ENCODE measurements at places on chromosomes 16 and 17.

DNA sequence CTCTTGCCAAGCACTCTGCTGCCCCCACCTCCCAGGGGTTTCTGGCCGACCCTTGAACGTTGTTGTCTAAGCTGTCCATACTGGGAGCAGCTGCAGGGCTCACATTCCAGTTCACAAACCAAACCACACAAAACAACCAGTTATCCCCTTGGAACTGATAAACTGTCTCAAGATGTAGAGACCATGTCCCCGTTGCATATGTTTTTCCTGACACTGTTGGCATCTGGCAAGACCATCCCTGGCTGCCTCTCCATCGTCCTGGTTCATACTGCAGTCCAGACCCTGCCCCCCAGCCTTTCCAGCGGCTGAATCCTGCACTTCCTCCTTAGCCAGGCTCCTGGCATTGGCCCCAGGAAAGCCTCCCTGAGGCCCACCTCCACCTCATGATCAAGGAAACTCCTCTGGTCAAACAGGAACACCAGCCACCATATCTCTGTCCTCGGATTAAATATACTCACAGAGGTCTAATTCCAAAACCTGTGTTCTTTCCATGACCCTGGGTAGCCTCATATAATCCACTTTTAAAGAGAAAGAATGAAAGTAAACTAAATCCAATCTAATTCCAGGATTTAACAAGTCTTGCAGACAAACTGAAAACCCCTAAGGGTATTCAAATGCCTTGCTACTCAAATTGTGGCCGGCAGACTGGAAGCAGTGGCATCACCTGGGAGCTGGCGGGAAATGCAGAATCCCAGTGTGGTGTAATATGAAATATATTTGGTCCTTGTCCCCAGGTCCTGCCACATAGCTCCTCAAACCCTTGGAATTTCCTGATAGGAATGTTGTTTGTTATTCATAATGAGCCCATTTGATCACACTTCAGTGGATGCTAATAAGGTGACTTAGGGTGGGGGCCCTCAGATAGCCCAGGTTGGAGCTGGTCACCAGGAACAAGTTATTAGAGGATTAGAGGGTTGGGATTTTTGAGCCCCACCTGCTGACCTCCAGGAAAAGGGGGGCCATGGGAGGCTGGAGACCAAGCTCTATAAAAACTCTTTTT lies 14.2 kb downstream of the GAS7 start:
- no peak for DNase-seq

DNA sequence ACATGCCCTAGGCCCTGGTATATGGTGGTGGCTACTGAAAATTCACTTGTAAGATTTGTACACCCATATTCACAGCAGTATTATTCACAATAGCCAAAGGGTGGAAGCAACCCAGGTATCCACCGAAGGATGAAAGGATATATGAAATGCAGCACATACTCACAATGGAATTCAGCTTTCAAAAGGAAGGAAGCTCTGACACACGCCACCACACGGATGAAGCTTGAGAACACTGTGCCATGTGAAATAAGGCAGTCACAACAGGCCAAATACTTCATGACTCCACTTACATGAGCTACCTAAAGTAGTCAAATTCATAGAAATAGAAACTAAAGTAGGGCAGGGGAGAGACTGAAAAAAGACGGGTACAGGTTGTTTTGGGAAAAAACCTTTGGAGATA lies 2.9 kb downstream of the XPO6 start:
- DNase-seq: no peak

- DNase-seq: no peak
These were observed 52.6 kb downstream of the USP22 start for GRCh38 chr17:20989991-20990855.

- DNase-seq: no peak
These were observed 835.3 kb upstream of the EEF2KMT start for GRCh38 chr16:5932906-5933305.

DNA sequence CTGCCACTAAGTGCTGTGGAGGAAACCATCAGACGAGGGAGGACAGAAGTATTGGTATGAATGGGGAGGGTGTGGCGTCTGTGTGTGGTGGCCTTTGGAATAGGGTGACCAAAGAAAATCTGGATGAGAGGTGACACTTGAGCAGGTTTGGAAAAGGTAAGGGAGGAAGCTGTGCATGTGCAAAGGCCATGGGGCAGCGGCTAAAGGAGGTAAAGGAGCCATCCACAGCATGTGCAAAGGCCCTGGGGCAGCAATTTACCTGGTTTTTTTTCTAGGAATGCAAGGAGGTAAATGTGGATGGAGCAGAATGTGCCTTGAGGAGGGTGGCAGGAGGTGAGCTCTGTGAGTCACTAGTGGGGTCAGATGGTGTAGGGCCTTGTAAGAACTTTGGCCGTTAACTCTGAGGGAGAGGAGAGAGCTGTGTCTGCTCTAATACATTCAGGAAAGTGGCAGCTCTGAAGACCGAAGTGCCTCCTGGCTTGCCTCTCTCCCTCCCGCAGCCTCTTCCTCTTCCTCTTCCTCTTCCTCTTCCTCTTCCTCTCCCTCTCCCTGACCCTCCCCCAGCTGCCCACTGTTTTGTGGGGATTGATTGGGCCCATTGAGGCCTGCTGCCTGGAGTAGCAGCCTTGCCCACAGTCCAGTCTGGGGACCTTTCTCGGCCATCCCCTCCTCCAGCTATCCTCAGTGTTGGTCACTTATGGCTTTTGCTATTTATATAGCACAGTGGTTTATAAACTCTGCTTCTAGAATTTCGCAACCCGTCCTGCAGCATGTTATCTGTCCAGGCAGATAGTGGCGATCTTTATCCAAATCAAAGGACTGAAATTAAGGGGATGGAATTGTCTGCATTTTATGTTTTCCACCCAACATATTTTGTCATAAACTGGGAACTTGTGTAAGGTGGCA lies 38.7 kb downstream of the CMIP start:
- no peak for DNase-seq

- DNase-seq: no peak
These were observed 14.9 kb upstream of the CRK start for GRCh38 chr17:1470755-1471462.

- no peak for DNase-seq
These were observed 9.8 kb downstream of the ITGAM start for GRCh38 chr16:31269541-31269940.

GRCh38 chr16:62100651-62101050 lies 64.4 kb upstream of the CDH8 start:
- no peak for DNase-seq

DNA sequence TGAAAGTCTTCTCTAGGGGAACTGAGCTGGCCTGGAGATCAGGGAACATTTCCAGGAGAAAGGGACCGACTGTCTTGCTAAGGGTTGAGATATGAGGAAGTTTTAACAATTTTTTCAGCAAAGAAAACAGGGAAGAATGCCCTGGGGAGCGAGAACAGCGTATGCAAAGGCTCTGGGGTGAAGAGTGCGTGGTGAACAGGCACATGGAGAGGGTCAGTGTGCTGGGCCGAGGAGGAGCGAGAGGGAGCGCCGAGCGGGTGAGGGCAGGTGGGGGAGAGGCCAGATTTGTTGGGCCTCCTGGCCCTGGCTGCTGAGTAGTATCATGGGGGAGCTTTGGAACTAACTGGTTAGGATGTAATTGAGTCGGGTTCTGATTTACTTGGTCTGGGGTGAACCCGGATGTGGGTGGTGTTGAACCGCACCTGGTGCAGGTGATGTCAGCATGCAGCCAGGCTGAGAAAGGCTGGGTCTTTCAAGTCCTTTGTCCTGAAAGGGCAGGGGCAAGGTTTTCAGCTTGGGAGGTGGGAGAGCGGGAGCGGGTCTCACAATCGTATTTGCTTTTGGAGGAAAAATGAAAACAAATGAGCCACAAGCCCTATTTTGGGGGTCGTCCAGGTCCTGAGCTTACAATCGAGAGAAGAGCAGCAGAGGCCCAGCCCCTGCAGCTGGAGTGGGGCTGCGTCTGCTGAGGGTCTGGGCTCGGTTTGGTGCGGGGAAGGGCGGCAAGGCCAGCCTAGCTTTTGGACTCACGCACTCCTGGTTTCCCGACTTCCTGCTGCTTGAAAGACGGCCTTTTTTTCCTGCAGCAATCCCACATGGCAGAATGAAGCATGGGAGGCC lies 11.1 kb upstream of the WFDC1 start:
- DNase-seq: no peak

DNA sequence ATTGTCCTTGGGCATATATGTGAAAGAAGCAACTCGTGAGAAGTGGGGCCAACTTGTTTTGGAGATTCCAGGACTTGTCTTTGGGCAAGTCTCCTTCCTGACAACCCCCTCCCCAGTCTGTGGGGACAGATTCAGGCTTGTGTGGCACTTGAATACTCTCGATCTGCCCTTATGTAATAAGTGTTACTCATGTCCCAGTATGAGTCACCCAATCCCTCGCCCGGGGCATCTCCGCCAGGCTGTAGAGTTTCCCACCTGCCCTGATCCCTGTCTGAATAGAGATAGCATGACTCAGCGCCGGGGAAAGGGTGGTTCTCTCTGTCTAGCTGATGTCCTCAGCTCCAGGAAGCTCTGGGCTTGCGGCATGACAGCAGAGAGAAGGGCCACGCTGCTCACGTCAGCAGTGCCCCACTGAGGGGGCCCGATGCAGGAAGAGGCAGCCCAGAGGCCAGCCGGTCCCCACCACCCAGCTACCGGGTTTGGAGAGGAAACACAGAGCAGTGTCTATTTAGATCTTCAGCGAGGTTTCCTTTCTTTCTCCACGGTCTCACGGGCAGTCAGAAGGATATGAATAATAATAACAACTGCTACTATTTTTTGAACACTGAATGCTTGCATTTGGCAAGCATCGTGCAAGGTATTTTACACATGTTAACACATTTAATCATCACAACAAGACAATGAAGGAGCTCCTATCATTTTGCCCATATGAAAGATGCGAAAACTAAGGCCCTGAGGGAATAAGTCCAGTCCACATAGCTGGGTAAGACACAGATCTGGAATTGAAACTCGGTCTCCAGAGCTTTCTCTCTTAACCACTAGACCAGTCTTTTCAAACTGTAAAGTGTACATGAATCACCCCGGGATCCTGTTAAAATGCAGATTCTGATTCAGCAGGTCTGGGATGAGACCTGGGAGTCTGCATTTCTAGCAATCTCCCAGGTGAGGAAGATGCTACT lies 426.7 kb upstream of the MAF start:
- no peak for DNase-seq

DNA sequence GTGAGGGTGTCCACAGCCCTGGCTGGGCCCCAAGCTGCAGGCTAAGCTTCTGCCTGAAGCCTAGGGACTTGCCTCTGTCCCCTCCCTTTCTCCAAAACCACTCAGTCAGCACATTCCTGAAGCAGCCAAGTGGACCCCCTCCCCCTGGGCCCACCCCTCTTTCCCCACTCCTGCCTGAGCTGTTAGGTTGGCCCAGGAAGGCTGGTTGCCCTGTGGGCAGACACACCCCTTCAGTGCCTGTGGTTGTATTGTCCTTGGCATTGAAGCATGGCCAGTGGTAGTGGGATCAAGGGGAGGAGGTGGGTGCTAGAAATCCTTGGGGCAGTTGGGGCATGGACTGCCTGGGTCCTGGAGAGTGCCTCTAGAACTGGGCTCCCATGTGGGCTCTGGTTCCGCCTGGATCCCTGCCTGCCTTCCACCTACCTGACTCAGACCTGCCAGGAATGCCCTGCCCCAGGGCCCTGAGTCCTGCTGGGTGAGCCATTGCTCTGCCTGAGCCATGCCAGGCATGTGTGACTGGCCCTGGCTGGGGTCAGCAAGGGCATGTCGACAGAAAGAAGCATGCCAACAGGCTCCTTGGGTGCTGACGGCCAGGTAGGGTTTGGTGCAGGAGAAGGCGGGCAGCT lies 2.1 kb downstream of the TRAF4 start:
- no peak for DNase-seq

- DNase-seq: no peak
These were observed 248.5 kb downstream of the CA10 start for GRCh38 chr17:51909971-51910370.

DNA sequence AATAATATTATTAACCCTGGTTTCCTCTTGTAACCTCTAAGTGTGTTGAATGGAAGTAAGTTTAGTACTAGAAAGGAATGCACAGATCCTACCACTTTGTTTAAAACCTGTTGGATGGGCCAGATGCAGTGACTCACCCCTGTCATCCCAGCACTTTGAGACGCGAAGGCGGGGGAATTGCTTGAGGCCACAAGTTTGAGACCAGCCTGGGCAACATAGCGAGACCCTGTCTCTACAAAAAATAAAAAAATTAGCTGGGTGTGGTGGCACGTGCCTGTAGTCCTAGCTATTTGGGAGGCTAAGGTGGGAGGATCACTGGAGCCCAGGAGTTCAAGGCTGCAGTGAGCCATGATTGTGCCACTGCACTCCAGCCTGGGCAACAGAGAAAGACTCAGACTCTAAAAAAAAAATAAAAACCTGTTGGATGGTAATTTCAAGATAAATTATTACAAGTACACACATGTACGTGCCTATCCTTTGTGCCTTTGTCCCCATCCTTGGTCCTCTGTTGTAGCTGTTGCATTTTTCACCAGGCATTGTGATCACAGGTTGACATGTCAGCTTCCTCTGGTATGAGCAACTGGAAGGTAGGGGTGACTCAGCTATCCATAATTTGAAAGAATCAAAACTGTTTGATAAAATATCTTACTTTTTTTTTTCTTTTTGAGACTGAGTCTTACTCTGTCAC lies 30.7 kb upstream of the METTL9 start:
- no peak for DNase-seq

DNA sequence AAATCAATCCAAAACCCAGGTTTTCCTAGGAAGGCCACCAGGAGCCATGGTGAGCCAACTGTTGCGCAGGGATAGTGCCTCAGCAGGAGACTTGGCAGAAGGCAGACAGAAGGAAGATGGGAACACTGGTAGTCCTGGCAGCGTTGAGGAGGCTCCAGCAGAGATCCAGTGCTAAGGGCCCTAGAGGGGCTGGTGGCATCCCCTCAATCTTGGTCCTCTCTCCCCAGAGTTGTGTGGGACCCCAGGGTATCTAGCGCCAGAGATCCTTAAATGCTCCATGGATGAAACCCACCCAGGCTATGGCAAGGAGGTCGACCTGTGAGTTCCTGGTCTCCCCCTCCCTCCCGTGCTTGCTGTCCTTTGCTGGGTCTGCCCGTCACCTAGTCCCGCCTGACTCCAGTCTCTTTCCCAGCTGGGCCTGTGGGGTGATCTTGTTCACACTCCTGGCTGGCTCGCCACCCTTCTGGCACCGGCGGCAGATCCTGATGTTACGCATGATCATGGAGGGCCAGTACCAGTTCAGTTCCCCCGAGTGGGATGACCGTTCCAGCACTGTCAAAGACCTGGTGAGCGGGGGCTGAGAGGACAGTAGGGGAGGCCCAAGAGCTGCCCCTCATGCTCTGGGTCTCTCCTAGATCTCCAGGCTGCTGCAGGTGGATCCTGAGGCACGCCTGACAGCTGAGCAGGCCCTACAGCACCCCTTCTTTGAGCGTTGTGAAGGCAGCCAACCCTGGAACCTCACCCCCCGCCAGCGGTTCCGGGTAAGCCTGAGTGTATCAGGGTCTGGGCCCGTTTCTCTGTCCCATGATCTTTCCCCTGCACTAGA lies 5.7 kb downstream of the CFAP119 start:
- DNase-seq: no peak

GRCh38 chr17:42061646-42062487 lies 11.5 kb upstream of the C17orf113 start:
- DNase-seq: no peak

- DNase-seq: no peak
These were observed 2.3 kb upstream of the NT5M start for GRCh38 chr17:17300624-17301568.
